Naive thymus-derived CD8-positive, alpha-beta T cell (primary cell): ENCODE measurements at places on chromosomes 5 and 9.

DNA sequence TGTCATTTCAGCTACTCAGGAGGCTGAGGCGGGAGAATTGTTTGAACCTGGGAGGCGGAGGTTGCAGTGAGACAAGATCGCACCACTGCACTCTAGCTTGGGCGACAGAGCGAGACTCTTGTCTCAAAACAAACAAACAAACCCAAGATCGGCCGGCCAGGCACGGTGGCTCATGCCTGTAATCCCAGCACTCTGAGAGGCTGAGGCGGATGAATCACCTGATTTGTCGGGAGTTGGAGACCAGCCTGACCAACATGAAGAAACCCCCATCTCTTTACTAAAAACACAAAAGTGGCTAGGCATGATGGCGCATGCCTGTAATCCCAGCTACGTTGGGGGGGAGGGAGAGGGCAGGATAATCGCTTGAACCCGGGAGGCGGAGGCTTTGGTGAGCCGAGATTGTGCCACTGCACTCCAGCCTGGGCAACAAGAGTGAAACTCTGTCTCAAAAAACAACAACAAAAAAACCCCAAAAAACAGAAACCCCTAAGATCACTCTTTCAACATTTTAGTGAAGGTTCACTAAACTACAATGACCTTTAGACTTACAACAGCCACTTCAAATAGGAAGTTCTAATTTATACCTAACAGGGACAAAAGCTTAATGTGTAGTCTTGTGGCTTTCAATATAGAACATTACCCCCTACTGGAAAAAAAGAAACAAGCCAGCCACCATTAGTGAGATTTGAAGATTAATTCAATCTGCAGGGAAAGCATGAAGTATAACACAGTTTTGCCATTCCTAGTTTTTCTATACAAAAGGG, 7.0 kb downstream of the HSPA9 start:
- DNase-seq: no peak

DNA sequence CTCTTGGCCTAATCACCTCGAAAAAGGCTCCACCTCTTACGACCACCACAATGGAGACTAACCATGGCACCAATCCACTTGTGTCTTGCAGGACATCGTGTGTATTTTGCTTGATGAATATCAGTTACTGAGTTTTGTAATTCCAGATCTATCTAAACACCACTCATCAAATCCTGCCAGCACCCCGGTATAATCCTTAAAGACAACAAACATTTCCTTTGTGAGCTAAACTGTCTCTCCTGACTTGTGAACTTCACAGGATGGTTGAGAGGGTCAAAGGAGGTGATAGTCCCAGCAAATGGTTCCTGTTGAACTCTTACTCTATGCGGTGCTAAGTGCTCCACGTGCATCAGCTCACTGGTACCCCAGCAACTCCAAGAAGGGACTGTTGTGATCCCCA, 4.0 kb upstream of the TOR1B start:
- no peak for DNase-seq

DNA sequence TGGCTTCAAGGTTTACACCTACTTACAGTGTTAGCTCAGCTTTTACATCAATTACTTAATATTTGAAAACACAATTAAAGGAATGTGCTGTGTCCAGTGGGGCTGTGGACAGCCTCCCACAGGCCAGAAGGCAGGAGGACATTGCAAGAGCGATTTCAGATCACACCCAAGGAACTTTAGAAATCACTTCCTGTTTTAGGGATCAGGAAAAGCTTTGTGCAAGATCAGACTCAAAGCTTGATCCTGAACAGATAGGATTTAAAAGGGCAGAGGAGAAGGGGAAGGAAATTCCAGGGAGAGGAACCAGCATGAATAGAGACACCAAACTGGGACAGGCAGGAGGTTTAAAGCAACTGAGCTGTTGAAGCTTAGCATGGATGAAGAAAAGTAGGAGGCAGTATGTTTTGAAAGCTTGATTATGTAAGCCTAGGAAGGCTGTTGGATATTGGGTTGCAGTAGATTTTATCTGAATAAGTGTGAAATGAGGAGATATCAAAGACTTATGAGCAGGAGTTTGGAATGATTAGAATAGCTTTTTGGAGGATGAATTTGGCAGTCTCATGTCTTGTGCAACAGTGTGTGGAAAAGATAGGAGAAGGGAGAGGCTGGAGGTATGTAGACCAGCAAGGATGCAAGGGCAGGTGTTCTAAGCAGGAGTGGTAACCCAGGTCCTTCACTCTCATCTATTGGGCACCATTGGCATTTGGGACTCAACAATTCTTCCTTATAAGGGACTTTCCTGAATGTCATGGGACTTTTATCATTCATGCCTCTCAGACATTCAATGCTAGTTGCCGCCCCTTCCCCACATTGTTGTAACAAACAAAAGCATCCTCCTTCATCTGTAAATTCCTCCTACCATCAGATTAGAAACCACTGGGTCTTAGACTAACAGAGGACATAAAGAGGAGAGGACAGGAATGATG, 123.5 kb downstream of the TARS1 start:
- no peak for DNase-seq

DNA sequence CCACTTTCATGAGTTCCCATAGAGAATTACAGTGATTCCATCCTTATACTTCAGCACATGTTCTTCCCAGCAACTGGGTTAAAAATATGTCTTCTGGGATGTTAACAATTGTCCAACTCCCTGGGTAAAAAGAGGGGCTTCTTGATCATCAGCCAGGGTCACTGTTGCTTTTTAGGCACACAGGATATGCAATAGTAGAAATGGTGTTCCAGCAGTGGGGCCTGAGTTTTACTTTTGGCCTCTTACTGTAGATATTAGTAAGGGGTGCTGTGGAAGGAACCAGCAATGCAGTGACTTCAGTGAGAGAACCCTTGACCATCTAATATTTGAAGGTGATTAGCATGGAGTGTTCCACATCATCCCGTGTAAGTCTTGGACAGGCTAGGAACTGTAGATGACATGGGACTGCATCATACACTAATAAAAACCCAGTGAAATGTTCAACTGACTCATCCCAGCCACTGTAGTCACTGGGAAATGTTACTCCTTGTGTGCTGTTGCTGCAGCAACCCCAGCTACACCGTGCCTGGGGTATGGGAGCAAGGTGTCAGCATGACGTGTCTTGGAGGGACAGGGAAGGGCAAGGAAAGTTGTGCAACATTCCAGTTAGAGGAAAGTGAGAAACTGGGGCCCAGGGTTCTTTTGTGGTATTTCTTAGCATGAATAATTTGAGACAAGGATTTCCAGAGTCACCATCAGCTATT, 610.9 kb downstream of the RAB3C start:
- no peak for DNase-seq

DNA sequence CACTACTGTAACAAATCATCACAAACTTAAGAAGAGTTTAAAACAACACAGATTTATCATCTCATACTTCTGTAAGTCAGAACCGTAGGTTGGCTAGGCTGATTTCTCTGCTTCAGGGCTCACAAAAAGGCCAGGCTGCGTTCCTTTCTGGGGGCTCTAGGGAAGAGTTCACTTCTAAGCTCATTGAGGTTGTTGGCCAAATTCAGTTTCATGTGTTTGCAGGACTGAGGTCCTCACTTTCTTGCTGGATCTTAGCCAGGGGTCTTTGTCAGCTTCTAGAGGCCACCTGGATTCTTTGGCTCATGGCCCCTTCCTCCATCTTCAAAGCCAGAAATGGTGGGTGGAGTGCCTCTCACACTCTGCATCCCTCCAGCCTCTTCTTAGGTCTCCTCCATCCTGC, 76.0 kb downstream of the ACTBL2 start:
- DNase-seq: no peak

DNA sequence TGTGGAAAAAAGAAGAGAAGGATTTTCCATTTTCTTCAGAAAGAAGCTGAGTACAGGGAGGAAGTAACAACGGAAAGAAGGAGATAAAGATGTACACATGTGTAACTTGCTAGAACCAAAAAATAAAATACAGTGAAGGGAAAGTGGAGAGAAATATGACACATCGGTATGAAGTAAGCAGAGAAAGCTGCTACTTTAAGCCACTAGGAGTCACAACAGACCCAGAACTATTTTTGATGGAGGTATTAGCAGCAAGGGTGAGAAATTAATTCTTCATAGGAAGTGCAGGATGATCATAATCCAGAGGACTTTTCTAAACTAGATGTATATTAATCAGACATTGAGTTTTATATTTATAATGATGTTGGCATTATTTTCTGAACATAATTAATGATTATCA, 88.5 kb downstream of the FAM174A start:
- DNase-seq: peak; percentile 20

GRCh38 chr5:68618501-68618900, 402.9 kb downstream of the PIK3R1 start:
- DNase-seq: no peak
